CD4-positive, alpha-beta T cell treated with Interleukin-12 subunit alpha and Interleukin-12 subunit beta, for 1 hour (primary cell): ENCODE measurements at places on chromosomes 3 and 15.
A peak's percentile ranks its signal among the peaks of the same experiment; 100 is the strongest.

- no peak for DNase-seq
Measured at GRCh38 chr3:50138266-50139200, 16.6 kb upstream of the SEMA3F start.

DNA sequence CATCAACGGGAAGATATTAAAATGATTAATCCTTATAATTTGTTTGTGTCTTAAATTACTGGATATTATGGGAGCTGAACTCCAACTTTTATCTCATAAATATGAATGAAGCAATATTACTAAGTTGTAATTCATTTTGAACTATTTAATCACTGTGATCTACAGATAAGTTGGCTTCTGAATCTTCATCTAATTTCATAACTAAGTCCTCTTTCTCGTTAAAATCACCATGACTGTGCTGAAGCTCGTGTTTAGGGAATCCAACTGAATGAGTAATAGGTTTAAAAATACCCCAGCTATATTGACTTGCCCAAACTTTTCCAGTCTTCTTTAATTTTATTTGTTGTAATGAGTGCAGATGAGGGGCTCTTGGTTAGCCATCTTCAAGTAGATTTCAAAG is 14.1 kb downstream of the MDFIC2 start:
- no peak for DNase-seq

DNA sequence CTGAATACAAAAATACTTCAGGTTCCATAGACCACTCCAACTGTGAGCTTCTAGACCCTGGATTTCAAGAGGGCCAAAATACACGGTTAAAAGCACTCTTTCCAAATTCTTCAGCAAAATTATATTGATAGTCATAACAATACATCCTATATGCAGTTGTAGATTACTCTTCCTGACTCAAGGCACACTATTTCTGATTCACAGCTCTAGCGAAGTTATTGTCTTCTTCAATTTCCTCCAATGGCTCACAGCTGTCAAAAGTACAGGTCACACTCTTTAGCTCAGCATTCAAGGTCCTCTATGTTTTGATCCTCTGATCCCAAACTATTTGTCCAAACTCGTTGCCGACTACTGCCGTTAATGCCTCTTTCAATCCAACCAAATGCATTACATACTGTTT is 13.5 kb upstream of the CCDC80 start:
- DNase-seq: no peak

DNA sequence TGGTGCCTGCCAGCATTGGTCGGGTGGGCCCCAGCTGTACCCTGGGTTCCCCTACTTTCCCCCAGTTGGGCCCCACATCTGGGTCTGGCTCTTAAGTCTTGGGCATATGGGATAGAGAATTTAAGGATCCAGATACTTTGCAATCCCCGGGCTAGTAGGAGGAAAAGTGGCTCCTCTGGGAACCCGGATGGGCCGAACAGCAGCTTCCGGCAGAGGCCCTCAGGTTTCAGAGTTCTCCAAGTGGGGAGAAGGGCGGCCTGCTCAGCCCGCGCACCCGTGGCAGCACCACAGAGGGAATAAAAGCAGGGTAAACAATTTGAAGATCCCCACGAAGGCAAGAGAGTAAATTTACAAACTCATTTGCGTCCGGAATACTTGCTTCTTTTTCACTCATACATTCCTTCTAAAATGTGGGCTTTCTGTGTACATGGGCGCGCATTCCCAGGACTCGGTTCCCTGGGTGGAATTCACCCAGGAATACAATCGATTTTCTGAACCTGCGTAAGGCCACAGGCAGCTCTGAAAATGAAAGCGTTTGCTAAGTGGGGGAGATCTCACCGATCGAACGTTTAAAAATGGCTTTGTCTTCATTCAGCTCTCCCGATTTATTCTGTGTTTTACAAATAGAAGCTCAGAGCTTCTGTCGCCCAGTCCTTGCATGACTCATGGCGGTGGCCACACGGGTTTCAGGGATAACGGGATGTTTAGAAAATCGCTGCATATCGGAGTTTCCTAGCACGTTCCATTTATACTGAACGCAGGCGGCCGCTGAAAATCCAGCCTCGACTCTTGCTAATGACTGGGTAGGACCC is 74.0 kb upstream of the POLG start:
- no peak for DNase-seq

- DNase-seq: no peak
Measured at GRCh38 chr3:16990163-16990562, 105.4 kb downstream of the PLCL2 start.

DNA sequence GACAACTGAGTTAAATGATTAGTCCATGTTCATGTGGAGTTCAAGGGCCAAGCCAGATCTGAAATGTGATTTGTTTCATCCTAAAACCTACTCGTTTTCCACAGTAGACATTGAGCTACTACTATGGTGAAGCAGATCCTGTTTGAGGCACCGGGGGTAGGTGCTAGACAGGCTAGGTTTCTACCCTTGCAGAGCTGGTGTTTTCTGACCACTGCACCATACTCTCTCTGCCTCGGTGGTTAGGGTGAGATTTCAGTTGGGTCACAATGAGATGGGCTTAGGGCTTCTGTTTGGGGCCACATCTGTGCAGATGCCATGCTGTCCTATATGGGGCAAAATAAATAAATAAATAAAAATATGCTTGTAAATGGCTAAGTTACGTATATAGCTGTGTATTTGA is 99.3 kb downstream of the OXNAD1 start:
- no peak for DNase-seq

GRCh38 chr15:39735120-39735717 is 47.4 kb downstream of the FSIP1 start:
- DNase-seq: no peak

- peak; percentile 61 for DNase-seq
Measured at GRCh38 chr3:14508966-14509795, 31.0 kb downstream of the GRIP2 start.

GRCh38 chr3:177842743-177843734 is 645.8 kb upstream of the TBL1XR1 start:
- no peak for DNase-seq

DNA sequence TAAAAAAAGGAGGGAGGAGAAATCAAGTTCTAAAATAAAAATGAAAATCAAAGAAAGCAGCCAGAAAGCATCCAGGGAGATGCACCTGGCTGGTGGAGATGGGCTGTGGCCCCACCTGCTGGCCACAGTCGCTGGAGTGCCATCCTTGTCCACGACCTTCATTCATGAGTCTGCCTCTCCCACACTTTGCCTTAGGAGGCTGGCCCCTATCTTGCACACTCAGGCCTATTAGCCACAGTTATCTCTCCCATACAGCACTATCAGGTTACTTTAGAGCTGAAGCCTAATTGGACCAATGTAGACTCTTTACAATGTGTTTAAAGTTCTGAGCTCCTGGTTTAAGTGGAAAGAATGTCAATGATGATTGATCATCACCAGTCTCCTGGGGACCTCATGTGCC is 392.0 kb upstream of the RORA start:
- no peak for DNase-seq

GRCh38 chr3:7854266-7854665 is 647.4 kb upstream of the LMCD1 start:
- no peak for DNase-seq

- DNase-seq: no peak
Measured at GRCh38 chr15:59289574-59289973, 82.9 kb downstream of the LDHAL6B start.

DNA sequence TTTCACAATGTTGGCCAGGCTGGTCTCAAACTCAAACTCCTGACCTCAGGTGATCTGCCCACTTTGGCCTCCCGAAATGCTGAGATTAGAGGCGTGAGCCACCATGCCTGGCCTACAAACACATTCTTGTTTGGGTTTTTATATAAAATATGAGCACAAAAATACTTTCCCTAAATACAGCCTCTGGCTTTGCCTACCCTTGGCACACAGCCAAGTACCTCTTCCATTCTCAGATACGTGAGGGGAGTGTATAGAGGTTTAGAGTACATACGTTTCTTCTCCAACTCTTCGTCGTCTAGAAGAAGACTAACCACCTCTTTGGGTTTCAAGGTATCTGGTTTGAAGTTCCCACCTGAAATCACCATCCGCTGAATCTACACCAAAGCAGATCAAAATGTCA is 33.5 kb downstream of the CHAC1 start:
- no peak for DNase-seq

GRCh38 chr3:67362686-67363085 is 291.7 kb downstream of the SUCLG2 start:
- no peak for DNase-seq

- DNase-seq: no peak
Measured at GRCh38 chr3:117105686-117106085, 396.1 kb downstream of the TUSC7 start.

- no peak for DNase-seq
Measured at GRCh38 chr3:4838621-4839022, 140.6 kb upstream of the BHLHE40 start.

DNA sequence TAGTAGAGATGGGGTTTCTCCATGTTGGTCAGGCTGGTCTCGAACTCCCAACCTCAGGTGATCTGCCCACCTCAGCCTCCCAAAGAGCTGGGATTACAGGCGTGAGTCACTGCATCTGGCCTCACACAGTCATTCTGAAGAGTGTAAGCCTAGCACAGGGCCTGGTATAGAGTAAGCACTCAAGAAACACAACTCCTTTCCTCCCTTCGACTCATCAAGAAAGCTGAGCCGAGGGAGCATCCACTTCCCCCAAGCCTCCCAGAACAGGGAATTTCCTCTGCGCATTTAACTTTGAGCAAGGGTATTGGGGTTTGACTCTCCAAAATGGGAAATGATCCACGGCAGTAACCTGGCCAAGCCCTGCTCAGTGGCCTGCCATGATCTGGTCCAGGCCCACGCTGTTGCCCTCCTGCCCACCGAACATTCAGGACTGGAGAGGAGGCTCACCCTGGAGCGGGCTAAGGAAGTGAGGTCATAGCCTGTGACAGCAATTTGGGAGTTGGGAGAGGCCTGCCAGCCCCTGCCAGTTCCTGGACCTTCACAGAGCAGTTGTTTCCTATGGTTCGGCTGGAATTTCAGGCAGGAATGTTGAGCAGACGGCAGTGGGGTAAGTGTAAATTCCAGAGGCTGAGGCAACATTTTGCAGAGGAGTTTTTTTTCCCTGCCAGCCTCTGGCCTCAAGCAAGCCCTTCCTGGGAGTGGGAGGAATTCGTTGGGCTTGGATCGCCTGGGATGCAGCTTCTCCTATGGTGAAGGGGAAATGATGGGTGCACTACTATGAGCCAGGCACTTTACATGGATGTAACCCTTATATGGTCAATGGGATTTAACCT is 21.2 kb upstream of the SMAD3 start:
- no peak for DNase-seq

GRCh38 chr3:73143821-73144237 is 82.4 kb downstream of the EBLN2 start:
- DNase-seq: no peak

DNA sequence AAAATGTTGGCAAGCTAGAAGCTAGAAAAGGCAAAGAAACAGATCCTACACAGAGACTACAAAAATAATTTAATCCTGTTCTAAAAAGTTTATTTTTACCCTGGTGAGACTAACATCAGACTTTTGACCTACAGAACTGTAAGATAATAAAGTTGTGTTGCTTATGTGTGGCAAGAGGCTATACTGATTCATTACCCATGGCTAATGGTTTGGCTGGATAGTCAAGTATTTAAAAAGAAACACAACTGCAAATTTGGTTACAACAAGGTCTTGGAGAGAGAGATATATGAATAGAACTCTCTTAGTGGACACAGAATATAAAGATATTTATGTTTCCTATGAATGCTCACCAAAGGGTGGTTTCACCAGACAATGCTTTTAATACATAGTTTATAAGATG is 364.2 kb upstream of the PLSCR5 start:
- DNase-seq: no peak

DNA sequence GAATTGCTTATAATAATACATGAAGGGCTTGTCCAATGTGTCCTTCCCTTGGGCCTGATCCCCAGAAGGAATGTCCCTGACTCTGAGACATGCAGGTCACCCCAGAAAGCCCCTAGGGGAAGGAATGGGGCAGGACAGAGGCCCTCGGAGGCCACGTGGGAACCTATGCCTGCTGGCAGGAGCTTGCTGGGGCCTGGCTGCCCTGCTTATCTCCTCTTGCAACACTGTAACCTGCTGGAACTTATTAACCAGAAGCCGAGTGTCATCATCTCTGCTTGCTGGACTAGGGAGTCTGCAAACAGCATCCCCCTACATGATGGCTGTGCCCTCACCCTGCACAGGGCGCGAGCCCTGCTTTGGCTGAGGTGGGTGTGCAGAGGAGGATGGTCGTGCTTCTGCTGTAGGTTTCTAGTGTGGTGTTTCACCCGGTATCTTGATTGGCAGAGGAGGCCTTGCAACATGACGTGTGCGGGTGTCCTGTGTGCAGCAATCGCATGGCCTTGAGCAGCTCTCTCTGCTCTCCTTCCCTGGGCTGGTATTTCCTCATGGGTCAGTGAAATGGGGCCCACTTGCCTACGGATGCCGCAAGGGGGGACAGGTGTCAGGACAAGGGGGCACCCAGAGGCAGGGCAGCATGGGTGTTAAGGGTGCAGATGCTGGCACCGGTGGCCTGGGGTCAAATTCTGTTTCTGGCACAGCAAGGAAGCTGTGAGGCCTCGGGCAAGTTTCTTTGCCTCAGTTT is 5.0 kb downstream of the CHST13 start:
- no peak for DNase-seq

DNA sequence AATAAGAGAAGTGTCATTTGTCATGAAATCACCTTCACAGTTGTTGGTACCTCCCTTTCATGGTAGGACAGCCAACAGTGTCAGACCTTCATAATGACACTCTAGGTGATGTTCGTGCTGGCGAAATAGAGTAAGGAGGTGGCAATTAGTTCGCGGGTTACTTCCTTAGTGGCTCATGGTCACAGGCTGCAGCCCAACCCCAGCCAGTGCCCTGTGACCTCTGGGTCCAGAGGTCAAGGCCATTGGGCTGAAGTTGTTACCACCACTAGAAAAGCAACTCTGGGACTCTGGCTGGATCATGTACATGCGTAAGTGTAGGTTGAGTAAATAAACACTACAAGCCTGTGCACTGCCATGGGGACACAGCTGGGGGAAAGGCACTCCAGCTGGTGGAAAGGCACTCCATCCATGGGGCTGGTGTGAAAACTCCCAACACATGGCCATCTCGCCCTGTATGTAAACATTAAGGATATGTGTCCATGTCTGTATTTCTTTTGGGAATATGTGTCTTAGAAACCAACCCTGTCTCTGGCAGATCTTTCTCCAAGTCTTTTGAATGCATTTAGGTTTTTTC is 106.7 kb downstream of the RYK start:
- no peak for DNase-seq

- DNase-seq: no peak
Measured at GRCh38 chr15:50302581-50302980, 37.1 kb upstream of the HDC start.

GRCh38 chr3:129552287-129553050 is 9.5 kb downstream of the H1-8 start:
- no peak for DNase-seq

- DNase-seq: no peak
Measured at GRCh38 chr15:63950911-63951481, 95.3 kb downstream of the DAPK2 start.
